ENCODE measurements at places on chromosomes 2 and 18. TPM values are rescaled to one million over a fixed set of nuclear protein-coding genes. Genes with fewer than 3 reads are reported as not detected.
A peak's percentile ranks its signal among the peaks of the same experiment; 100 is the strongest.

- no peaks in the 10 kb centered on the region for H3K27me3 ChIP-seq
- H3K4me1 ChIP-seq: no peaks in the 10 kb centered on the region
- H3K36me3 ChIP-seq: no peaks in the 10 kb centered on the region
- H3K4me3 ChIP-seq: no peak overlapping the region
- H3K27ac ChIP-seq: no peak overlapping the region
- peak; percentile 56 for DNase-seq
These were observed 81.0 kb downstream of the TAF4B start for GRCh38 chr18:26307161-26307773.

Gene CCL20
- total RNA-seq: 39.9 TPM

Gene MROH2A
- total RNA-seq: 0.33 TPM

GRCh38 chr2:26980971-26981370 lies 10.5 kb downstream of the MAPRE3 start:
- DNase-seq: no peak
- H3K27me3 ChIP-seq: no peaks in the 10 kb centered on the region
- H3K36me3 ChIP-seq: no peaks in the 10 kb centered on the region
- H3K4me1 ChIP-seq: peaks cover 29% of the 10 kb centered on the region
- H3K27ac ChIP-seq: no peak overlapping the region

GRCh38 chr2:70779911-70780545 lies 10.4 kb downstream of the FIGLA start:
- H3K27me3 ChIP-seq: peaks cover 62% of the 10 kb centered on the region
- no peak overlapping the region for H3K4me3 ChIP-seq
- no peaks in the 10 kb centered on the region for H3K36me3 ChIP-seq
- no peak for DNase-seq
- H3K4me1 ChIP-seq: no peaks in the 10 kb centered on the region

Gene COQ10B
- 32.8 TPM for total RNA-seq

DNA sequence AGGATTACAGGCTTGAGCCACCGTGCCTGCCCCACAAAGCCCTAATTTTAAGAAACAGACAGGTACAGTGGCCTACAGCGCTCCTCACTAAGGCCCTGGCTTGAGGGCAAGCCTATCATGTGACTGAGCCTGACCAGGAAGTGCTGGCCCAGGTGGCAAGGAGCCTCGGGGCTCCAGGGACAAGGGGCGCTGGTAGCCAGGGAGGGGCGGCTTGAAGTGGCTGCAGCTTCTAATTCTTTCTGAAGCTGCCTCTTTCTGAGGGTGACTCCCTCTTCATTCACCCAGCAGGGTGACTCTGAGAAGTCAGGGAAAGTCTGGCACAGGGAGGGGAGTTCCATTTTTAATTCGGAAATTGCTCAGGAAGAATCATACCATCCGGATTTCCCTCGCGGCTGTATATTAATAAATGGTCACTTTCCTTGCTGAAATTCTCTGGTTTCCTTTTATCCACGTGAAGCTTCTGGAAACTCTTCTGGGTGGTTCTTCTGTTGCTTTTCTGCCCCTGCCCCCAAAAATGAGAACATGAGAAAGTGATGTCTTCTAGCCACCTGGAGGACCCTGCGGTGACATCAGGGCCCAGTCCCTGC lies 115.7 kb downstream of the FAM210A start:
- H3K4me1 ChIP-seq: no peaks in the 10 kb centered on the region
- H3K27me3 ChIP-seq: peaks cover 62% of the 10 kb centered on the region
- H3K36me3 ChIP-seq: no peaks in the 10 kb centered on the region
- no peak overlapping the region for H3K27ac ChIP-seq

DNA sequence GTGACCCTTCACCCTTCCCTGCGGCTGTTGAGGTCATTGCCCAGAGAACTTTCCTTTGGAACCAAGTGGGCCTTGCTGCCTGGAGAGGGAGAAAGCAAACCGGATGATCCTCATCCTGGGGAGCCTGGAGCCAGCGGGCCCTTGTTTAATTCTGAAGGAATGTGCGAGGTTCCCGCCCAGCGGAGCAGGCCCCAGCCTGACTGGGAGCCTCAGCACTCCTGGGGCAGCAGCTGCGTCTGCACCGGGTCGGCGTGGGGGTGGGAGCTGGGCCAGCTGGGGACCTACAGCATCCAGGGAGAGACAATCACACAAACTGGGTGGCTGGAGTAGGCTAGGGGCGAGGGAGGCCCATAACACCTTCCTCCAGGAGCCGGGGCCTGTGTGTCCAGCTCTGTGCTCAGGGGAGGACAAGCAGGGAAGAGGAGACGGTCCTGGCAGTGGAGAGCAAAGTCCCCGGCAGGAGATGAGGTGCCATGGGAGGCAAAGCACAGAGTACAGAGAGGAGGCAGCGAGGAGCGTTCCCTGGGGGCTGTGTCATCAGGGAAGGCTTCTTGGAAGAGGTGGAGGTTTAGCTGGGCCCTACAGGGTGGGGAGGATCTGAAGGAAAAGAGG lies 61.9 kb upstream of the HAAO start:
- no peak overlapping the region for H3K4me3 ChIP-seq
- H3K27ac ChIP-seq: no peak overlapping the region
- H3K36me3 ChIP-seq: peaks cover 7% of the 10 kb centered on the region
- H3K27me3 ChIP-seq: no peaks in the 10 kb centered on the region
- H3K4me1 ChIP-seq: peaks cover 8% of the 10 kb centered on the region

Gene TXNDC2
- total RNA-seq: not detected

DNA sequence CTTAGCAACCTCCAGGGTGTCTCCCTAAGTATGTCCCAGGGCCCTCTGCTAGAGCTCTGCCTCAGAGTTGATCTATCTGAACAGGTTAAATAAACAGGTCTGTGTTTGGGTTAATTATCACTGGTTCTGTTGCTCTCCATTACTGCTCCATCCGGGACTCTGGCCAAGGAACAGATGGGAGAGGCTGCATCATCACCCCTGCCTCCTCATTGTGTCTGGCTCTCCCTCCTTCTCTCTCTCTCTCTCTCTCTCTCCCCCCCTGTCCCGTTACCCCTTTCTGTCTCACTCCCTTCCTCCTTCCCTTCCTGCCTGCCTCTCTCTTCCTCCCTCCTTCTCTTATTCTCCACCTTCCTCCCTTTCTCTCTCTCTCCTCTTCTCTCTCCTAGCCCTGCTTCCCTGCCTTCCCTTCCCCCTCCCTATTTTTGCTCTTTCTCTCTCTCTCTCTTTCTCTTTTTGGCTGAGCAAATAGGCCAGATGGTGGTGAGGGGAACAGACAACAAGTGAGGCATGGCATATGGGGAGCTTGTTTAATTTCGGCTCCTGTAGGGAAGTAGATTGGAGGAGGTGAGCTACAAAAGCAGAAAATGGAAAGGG lies 62.1 kb downstream of the SETBP1 start:
- H3K27me3 ChIP-seq: no peaks in the 10 kb centered on the region
- H3K27ac ChIP-seq: no peak overlapping the region
- H3K36me3 ChIP-seq: no peaks in the 10 kb centered on the region
- DNase-seq: no peak
- no peaks in the 10 kb centered on the region for H3K4me1 ChIP-seq
- no peak overlapping the region for H3K4me3 ChIP-seq

GRCh38 chr2:184692141-184692734 lies 93.9 kb downstream of the ZNF804A start:
- H3K4me3 ChIP-seq: no peak overlapping the region
- no peaks in the 10 kb centered on the region for H3K27me3 ChIP-seq
- no peaks in the 10 kb centered on the region for H3K36me3 ChIP-seq
- no peaks in the 10 kb centered on the region for H3K4me1 ChIP-seq
- no peak overlapping the region for H3K27ac ChIP-seq
- no peak for DNase-seq

DNA sequence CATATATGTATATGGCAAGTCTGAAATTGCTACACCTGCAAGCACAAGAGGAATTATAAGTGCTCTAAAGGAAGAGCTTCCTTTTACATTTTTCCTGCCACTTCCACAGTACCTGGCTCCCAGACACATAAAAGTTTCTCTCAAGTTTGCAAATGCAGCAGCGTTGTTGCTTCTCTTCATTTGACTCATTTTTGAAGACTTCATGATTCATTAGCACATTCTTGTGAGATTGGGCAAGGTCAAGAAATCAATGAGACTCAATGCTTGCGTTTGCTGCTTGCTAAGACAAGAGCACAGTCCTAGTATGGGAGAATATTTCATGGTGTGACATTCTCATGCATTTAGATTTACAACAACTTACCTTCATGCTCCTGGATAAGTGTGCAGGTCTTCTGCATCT lies 42.6 kb upstream of the PDCL3 start:
- H3K4me1 ChIP-seq: peaks cover 15% of the 10 kb centered on the region
- DNase-seq: peak; percentile 3
- H3K27ac ChIP-seq: no peak overlapping the region
- H3K27me3 ChIP-seq: no peaks in the 10 kb centered on the region
- H3K4me3 ChIP-seq: no peak overlapping the region

DNA sequence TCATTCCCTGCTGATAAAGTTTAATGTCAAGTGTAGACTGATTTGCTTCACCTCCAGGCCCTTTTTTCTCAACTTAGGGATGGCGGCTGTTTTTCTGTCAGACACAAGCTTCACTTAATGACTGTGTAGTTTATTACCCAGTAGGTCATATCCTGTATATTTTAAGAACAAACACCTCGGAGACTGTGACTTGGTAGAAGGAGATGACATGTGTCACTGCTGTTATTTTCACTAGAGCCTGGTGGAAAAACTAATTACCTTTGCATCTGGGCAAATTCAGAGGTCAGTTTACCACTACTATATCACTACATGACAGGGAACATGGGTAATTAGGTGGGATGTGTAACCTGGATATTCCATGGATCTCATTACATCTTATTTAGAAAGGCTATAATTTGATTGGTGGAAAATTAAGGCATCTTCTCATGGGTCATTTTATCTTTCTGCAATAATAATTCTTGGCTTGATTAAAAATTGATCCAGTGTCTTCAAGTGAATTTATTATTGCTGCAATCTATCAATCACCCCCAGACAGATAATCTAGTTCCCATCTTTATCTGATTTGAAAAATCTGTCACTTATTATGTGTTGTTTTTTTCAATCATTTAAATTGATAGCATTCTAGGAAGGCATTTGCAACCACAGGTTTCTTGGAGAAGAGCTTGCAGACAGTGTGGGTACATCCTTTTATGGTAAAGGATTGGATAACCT lies 353.8 kb upstream of the SPRED2 start:
- no peaks in the 10 kb centered on the region for H3K36me3 ChIP-seq
- peaks cover 50% of the 10 kb centered on the region for H3K27me3 ChIP-seq
- no peak for DNase-seq
- H3K4me3 ChIP-seq: no peak overlapping the region

Gene EDAR
- not detected for total RNA-seq

DNA sequence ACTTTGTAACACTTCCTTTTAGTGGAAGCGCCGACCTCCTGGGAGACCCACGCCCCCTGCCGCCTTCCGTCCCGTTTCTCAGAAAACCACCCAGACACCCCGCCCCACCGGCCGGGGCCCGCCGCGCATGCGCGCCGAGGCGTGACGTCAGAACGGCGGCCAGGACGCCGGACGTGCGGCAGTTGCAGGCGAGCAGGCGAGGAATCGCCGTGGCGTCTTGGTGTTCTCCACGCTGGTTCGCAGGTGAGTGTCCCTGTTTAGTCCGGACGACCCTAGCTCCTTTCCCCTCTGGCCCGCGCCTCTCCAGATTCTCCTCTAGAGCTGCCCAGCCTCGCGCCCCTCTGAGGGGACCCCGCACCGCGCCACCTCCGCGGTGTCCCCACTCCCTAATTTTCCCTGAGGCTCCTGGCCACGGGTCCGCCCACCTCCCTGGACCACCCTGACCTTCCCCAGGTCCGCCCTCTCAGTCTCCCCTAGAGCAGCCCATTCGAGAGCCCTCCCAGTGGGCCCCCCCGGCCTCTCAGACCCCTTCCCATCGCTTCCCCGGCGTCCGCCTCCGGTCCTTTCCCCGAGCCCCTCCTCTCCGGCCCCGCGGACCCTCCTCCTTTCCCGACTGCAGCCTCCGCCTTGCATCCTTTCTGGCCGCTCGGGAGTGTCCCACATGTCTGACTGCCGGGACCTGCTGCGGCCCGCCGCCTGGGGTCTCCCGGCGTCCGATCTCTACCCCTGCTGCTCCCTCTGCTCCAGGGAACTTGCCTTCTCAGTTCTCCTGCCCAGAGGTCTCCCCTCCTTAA lies at the start of gene PLEKHB2:
Gene PLEKHB2, plus strand, starts transcription at position 181 of the 794 bp plus-strand sequence. CDS start 15,606 bp downstream, outside the sequence.
- H3K4me1 ChIP-seq: peaks cover 23% of the 10 kb centered on the region
- peak; percentile 95 for DNase-seq
- peaks cover 34% of the 10 kb centered on the region for H3K36me3 ChIP-seq
- peak within 1 kb of the TSS; percentile 92 for H3K4me3 ChIP-seq
- H3K27ac ChIP-seq: peak within 1 kb of the TSS; percentile 89

DNA sequence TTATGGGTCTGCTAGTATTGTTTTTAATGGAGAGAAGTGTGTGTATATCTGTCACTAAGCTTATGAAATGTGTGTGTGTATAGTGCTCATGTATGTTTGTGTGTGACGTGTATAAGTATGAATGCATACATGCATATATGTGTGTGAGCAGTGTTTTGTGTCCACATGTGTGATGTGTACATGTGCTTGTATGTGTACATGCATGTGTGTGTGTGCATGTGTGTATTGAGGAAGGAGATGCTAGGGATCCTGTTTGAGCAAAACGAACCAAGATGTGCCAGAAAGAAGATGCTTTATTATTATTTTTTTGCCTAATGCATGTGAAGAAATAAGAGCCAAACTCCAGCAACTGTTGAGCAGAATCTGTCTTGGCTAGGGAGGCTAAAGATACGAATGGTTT lies 301.3 kb upstream of the SKOR2 start:
- no peak overlapping the region for H3K27ac ChIP-seq
- peaks cover 84% of the 10 kb centered on the region for H3K27me3 ChIP-seq
- no peak overlapping the region for H3K4me3 ChIP-seq
- no peak for DNase-seq

DNA sequence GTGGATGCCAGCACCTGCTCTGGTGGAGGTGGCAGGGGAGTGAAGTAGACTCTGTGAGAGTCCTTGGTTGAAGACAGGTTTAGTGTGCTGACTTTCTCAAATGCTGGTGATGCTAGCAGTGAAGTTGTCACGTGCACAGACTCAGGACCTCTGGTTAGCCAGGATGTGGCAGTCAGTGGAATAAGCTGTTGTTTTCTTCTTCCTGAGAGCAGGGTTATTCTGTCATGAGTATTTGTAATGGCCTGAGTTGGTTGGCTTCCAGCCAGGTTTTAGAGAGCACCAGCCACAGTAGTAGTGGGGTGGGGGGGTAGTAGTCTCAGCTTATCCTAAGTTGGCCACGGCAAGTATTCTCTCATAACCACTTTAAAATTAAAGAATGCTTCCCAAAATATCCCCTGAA lies 238.5 kb upstream of the FBXO11 start:
- no peaks in the 10 kb centered on the region for H3K4me1 ChIP-seq
- H3K36me3 ChIP-seq: no peaks in the 10 kb centered on the region
- H3K4me3 ChIP-seq: no peak overlapping the region
- H3K27me3 ChIP-seq: no peaks in the 10 kb centered on the region

DNA sequence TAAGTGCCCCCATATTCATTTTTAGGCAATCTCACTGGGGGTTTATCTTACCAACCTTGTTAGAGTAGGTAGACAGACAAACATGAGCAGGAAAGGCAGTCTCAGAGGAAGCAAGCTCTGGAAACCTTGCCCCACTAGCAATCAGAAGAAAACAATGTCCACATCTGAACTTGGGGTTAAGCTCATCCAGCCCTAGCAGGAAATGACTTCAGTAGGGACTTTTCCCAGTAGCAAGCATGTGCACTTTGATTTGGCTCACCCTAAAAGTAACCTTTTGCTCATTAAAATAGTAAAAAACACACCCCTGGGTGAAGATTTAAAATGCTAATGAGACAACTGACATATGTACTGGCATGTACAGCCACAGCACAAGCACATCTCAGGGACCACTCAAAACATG lies 175.5 kb downstream of the AKAIN1 start:
- DNase-seq: no peak
- no peak overlapping the region for H3K27ac ChIP-seq
- no peaks in the 10 kb centered on the region for H3K4me1 ChIP-seq
- no peaks in the 10 kb centered on the region for H3K27me3 ChIP-seq
- no peak overlapping the region for H3K4me3 ChIP-seq
